GM12878 (cell line): ENCODE measurements at places on chromosomes 3 and 15. TPM values are rescaled to one million over a fixed set of nuclear protein-coding genes. Genes with fewer than 3 reads are reported as not detected.

The STRC gene
- 0.16 and 0.28 TPM in 2 replicates for total RNA-seq

The BNIP2 gene
- 60.2 and 63.1 TPM in 2 replicates for total RNA-seq

The AGBL1 gene
- total RNA-seq: not detected in 2 replicates

The LNP1 gene
- total RNA-seq: 2.4 and 2.5 TPM in 2 replicates

The REC114 gene
- total RNA-seq: not detected in 2 replicates

The LDHAL6B gene
- not detected in 2 replicates for total RNA-seq

The SMCO1 gene
- not detected in 2 replicates for total RNA-seq

The KAT2B gene
- total RNA-seq: 11.5 and 14.3 TPM in 2 replicates

The VEPH1 gene
- total RNA-seq: 0.19 and 0.26 TPM in 2 replicates

The ATP13A5 gene
- not detected in 2 replicates for total RNA-seq

The LRRC34 gene
- total RNA-seq: 0.97 and 1.5 TPM in 2 replicates

The TLR9 gene
- 4.8 and 6.9 TPM in 2 replicates for total RNA-seq

The GPR149 gene
- total RNA-seq: not detected in 2 replicates

The GOLGA6D gene
- total RNA-seq: not detected in 2 replicates

The GMNC gene
- total RNA-seq: not detected in 2 replicates

The SUSD5 gene
- total RNA-seq: 0.05 TPM in 1 of 2 replicates, not detected in the other

The LRRC15 gene
- not detected in 2 replicates for total RNA-seq

The HACL1 gene
- total RNA-seq: 23.8 and 27.7 TPM in 2 replicates

The PPM1L gene
- total RNA-seq: 0.21 and 0.33 TPM in 2 replicates

The CNTN6 gene
- total RNA-seq: not detected in 2 replicates

The C3orf85 gene
- total RNA-seq: not detected in 2 replicates

The ZMAT3 gene
- total RNA-seq: 41.7 and 46.8 TPM in 2 replicates

The HTR3E gene
- not detected in 2 replicates for total RNA-seq

The GOLGA6A gene
- total RNA-seq: not detected in 2 replicates

The NUP210 gene
- 144 and 150 TPM in 2 replicates for total RNA-seq

The BOC gene
- total RNA-seq: 0.13 TPM in 1 of 2 replicates, not detected in the other

The IL17RB gene
- 2.2 and 3.0 TPM in 2 replicates for total RNA-seq

The TMEM207 gene
- not detected in 2 replicates for total RNA-seq

The CSPG4 gene
- total RNA-seq: 2.0 and 2.2 TPM in 2 replicates

The SYNM gene
- total RNA-seq: 1.1 and 1.4 TPM in 2 replicates

The WWTR1 gene
- total RNA-seq: 5.1 and 6.8 TPM in 2 replicates

The KLHL6 gene
- total RNA-seq: 28.7 and 29.7 TPM in 2 replicates

The DAPK2 gene
- total RNA-seq: 5.6 and 5.9 TPM in 2 replicates

The RBPMS2 gene
- 0.31 and 0.66 TPM in 2 replicates for total RNA-seq

The AQP9 gene
- total RNA-seq: 0.37 and 0.41 TPM in 2 replicates

The KLHL40 gene
- not detected in 2 replicates for total RNA-seq

The DAZL gene
- 0.05 TPM in 1 of 2 replicates, not detected in the other for total RNA-seq

The GRAMD1C gene
- 5.5 TPM in 2 replicates for total RNA-seq

The VWA5B2 gene
- not detected in 2 replicates for total RNA-seq

The MST1R gene
- total RNA-seq: 2.3 and 3.0 TPM in 2 replicates

The STX19 gene
- total RNA-seq: not detected in 2 replicates

The KCNMB3 gene
- 1.7 and 2.1 TPM in 2 replicates for total RNA-seq

The CTNNB1 gene
- total RNA-seq: 149 and 152 TPM in 2 replicates

The UCN2 gene
- total RNA-seq: not detected in 2 replicates

The GOLGA6B gene
- total RNA-seq: not detected in 2 replicates

The CHRNB4 gene
- total RNA-seq: not detected in 2 replicates

The MESP2 gene
- not detected in 2 replicates for total RNA-seq

The DPPA2 gene
- not detected in 2 replicates for total RNA-seq

The GOLGA6L4 gene
- total RNA-seq: 1.3 TPM in 1 of 2 replicates, not detected in the other
